T-helper 2 cell treated with Interferon-gamma antibody and Interleukin-4, amounts not matched to agents 5 μg/mL and 100 μg/mL, for 36 hours (primary cell): ENCODE measurements at places on chromosomes 7 and 10.

DNA sequence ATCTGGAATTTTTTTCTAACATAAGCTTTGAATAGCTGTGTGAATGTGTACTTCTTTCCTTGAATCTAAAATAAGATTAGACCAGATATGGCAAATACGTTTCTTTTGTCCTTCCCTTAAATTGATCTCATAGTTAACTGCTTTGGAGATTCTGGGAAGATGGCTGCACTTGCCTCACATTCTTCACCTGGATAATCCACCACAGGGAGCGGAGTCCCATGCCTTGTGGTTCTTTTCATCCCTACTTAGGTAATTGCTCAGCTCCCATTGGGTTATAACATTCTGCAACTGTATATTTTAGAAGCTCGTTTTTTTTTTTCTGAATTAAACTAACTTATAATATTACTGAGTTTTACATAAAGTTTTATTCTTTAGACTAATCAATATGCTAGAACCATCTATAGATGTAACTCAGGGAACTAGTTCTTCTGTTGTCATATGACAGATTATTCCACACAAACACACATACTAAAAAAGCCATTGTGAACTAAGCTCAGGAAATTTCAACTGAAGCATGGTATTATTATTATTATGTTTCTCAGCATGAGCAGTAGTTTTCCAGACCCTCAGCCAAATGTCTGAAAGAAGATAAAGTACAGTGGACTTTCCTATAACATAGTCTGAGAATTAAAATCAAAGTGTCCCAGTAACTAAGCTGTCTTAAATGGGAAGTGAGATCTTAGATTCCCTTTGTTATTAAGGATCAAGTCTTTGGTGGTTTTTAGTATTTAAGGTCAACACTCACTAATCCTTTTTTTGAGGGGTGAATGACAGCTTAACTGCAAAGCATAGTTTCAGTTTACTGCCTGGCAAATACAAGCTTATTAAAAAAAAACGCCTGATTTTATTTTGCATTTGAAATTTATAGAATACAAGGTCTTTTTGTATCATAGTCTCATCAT lies 182.3 kb downstream of the PPP1R9A start:
- DNase-seq: no peak

- no peak for DNase-seq
These were observed 64.1 kb downstream of the HHEX start for GRCh38 chr10:92753865-92754264.

GRCh38 chr10:60420991-60421894 lies 31.6 kb upstream of the ANK3 start:
- DNase-seq: no peak

DNA sequence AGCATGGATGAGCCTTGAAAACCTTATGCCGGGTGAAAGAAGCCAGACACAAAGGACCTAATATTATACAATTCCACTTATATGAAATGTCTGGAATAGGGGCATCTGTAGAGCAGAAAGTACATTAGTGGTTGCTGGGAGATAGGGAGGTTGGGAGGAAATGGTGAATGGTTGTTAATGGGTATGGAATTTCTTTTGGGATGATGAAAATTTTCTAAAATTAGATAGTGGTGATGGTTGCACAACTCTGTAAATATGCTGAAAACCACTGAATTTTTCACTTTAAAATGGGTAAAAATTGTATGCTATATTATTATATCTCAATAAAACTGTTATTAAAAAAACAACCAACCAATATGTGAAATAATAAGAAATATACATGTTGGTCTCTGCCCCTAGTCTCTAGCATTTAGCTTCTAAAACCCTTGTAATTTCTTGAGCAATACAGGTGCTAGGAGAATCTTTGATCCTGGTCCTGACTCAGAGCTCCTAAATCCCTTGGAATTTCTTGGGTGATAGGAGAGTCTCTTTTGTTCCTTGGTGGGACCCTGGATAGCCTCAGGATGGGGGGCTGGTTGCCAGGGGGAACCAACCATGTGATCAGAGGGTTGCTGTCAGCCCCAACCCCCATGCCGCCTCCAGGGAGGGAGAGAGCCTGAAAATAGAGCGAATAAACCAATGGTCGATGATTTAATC lies 64.0 kb downstream of the TACR2 start:
- DNase-seq: no peak

- DNase-seq: no peak
These were observed 5.8 kb upstream of the C1QL3 start for GRCh38 chr10:16527452-16527851.

DNA sequence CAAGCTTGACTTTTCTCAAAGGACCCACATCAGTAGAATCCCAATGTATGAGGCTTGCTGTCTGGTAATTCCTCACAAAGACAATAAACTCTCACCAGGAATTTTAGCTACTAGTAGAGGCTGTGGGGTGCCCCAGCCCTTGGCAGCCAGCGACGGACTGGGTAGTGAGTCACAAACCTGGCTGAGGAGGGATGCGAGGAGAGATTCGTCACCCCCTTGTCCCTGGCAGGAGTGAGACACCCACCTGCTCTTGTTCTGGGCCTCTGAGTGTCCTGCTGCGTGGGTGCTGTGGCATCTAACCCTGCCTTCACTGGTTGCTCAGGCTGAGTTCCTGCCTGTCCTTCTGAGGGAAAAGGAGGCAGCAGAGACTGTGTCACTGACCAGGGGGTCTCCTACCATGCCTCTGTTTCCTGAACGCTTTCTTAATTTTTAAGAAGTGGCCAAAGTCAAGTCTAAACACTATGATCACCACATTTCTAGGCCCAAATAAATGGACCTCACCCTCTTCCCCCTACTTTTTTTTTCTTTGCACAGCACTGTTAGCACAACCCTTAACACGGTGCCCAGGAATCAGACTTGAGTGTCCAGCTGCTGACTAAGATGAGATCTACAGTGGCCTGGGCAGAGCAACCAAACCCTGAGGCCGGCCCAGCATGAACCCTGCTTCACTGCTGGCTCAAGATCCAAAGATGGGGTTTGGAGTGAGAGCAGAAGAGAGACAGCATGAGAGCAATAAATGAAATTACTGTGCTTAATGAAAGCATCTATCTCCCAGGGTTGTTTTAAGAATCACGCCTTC lies 146.4 kb downstream of the ANLN start:
- no peak for DNase-seq

- no peak for DNase-seq
These were observed 61.5 kb upstream of the GPR22 start for GRCh38 chr7:107408349-107408748.

DNA sequence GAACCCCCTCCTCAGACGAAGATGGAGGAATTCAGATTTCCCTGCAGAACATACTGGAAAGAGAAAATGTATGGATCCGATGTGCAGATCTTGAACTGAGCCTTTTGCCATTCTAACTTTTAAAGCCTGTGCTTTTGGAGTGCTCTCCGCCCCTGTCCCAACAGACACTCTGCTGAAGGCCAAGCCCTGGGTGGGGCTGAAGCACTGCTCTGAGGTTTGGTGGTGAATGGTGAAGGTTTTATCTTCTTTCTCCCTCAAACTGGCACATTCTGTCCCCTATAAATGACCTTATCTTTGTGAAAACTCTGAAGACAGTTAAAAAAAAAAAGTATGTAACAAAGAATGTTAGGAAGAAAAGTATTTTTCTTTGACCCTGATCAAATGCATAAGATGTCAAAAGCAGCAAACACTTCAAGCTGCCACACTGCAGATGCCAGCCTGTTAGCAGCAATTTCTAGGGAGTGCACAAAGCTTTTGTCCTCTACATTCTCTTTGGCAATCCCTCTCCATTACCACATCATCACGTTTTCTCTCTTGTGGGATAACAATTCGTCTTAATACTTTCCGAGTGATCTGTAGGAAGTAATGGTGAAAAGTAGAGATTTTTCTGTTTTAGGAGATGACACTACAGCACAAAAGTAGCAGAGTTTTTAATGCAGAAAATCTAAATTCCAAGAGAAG lies 137.3 kb upstream of the CCDC6 start:
- DNase-seq: no peak

DNA sequence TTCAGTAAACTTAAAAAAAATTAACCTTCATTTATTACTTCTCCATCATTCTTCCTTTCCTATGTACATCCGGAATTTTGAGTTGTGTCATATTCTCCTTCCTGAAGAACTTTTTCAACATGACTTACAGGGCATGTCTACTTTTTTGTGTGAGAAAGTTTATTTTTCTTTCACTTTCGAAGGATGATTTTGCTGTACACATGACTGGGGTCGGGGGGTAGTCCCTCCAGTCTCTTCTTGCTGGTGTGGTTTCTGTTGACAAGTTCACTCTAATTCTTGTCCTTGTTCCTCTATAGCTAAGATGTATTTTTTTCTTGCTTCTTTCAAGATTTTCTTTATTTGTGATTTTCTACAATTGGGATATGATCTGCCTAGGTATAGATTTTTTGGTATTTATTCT lies 55.8 kb downstream of the INPP5A start:
- DNase-seq: no peak

GRCh38 chr10:60542657-60543056 lies 153.0 kb upstream of the ANK3 start:
- no peak for DNase-seq
